ENCODE measurements at places on chromosomes 6 and 20.

- DNase-seq = no peak
Measured at GRCh38 chr6:24207413-24207812, 81.4 kb downstream of the NRSN1 start.

- DNase-seq = no peak
Measured at GRCh38 chr20:16777126-16777525, 29.0 kb downstream of the OTOR start.

GRCh38 chr20:419556-420165 lies 11.6 kb downstream of the RBCK1 start:
- no peak for DNase-seq

DNA sequence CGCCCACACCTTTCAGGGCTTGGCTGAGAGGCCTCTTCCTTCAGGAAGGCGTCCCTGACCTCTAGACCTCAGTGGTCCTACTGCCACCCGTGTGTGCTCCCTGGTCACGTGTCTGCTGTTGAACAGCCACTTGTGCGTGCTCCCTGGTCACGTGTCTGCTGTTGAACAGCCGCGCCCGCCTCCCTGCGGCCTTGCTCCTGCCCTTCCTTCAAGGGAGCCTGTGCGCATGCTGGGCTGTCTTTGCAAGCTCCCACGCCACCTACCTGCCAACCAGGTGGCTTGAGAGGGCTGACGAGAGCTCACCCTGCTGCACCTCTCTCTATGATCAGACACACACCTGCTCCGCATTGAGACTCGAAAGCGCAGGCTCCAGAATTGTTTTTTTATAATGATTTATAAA lies 179.3 kb downstream of the BMP7 start:
- DNase-seq = no peak

DNA sequence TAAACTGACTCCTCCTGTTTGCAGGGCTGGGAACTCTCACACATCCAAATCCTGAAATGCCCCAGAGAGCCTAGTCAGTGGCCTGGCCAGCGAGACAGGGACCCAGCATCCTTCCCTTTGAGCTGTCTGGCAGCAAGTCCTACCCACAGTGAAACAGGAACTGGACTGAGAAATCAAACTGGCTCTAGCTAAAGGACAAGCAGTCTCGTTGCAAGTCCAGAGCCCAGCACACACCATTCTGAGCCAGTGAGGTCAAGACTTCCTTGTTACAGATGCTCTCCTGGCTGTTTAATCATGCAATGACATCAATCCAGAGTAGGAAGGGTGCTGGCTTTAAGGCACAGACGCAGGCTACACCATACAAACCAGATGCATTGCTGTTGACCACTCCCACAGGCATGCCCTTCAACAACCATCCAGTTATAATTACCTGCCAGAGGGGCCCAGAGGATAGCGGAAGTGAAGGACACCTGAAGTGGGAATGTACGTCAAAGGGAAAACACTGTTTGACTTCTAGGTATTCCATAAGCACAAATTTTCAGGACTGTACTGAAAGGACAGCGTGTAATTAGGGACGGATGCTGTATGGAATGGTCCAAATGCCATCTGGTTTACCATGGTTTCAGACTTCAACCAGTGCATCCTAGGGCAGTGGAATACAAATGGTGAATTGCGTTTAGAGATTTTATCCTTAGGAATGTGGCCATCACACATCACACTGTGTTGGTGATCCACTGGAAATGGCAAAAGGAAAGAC lies 114.4 kb downstream of the SLC23A2 start:
- DNase-seq = no peak

DNA sequence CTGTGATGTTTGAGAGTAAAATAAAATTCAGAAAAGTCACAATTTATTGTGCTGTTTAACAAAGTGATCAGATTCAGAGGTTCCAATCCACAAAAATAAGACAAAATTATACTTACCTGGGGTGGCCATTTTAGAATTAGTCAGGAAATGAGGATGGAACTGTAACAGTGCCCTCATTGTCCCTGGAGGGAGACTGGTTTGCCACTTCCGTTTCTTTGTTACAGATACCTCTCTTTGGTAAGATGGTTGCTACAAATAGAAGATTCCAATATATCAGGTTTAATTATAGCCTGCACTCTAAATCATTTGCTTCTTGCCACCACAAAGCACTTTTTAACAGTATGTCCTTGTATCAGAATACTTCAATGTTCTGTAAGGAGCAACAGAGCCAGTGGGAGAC lies 95.6 kb downstream of the CTNNBL1 start:
- no peak for DNase-seq

DNA sequence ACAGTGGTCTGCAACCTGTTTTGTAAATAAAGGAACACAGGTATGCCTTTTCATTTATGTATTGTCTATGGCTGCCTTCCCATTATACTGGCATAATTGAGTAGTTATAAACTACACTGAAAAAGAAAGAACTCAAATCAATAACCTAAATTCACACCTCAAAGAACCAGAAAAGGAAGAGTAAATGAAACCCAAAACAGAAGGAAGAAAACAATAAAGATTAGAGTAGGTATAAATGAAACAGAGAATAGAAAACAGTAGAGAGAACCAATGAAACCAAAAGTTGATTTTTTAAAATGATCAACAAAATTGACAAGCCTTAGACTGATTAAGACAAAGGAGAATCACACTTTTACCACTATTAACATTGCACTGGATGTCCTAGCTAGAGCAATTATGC lies 34.7 kb downstream of the FAM184A start:
- DNase-seq = no peak

DNA sequence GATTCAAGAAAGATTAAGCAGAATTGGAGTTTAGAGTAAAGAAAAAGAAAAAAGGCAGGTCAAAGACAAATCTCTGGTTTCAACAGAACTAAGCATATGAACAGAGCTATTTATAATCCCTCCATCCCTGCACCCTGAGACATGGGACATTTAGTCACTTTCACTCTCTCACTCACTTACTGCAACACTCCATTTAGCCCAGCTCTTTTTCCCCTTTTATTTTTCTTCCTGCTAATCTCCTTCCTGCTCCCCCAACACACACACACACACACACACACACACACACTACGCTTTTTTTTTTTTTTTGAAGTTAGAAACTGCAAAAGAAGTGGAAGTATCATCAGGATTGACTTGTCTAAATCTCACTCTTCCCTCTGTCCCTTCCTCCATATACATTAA lies 45.1 kb upstream of the TBC1D7 start:
- no peak for DNase-seq
